Astrocyte (in vitro differentiated cells and primary cell): ENCODE measurements at places on chromosomes 3 and 15.

- DNase-seq, result no peak
These were observed 42.6 kb downstream of the HCN4 start for GRCh38 chr15:73326157-73326556.

DNA sequence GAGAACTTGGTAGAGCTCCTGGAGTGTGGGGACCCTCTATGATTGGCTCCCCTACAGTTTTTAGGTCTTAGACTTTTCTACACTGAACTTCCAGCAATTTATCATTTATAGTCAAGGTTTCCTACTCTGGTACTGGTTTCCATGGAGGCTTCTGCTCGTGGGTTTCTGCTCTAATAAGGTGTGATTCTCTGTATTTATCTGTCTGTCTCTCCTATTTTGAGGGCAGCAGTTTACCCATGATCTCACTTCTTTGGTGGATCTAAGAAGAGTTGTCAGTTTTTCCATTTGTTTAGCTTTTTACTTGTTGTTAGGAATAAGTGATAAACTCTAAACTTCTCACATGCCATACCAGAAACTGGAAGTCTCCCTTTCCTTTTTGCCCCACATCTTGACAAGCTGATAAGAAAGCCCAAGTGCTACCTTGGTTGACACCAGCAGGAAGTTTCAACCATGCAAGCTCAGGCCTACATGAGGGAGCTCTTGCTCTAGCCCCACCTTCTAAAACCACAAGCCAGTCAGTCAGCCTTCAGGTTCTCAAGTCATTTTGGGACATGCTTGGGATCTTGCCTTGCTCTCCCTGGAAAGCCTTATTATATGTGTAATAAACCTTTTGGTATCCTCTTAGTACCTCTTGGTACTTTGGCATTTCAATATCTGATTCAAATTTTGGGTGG lies 10.0 kb downstream of the TIMMDC1 start:
- no peak for DNase-seq

GRCh38 chr15:54836052-54836795 lies 360.5 kb downstream of the RSL24D1 start:
- DNase-seq, result no peak

- peak; percentile 42 for DNase-seq
These were observed 27.1 kb downstream of the TBC1D2B start for GRCh38 chr15:78050441-78050809.

DNA sequence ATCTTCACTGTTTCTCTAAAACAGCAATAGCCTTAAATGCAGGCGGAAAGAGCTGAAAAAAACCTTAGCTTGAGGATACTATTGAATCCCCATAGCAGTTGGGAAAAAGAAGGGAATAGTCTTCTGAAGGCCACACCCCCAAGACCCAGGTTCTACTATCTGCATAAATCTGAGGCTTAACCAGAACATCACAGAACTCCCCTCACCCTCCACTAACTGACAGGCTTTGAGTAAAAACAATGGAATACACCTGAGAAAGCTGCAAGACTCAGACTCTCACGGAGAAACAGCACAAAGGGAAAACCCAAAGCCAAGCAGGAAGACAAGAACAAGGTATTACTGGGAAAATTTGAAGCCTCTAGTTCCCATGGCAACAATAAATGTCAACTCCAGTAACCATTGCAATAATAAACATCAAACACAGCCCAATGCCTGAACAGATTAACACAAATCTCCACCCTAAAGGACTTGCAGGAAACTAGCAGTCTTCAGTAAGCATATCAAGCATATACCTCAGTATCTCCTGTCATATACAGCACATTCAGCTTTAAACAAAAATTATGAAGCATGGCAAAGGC lies 56.4 kb downstream of the TMCC1 start:
- DNase-seq, result no peak

GRCh38 chr15:37199545-37199944 lies 99.2 kb upstream of the MEIS2 start:
- no peak for DNase-seq

- peak; percentile 60 for DNase-seq
These were observed 11.9 kb upstream of the TM4SF4 start for GRCh38 chr3:149462581-149463011.

DNA sequence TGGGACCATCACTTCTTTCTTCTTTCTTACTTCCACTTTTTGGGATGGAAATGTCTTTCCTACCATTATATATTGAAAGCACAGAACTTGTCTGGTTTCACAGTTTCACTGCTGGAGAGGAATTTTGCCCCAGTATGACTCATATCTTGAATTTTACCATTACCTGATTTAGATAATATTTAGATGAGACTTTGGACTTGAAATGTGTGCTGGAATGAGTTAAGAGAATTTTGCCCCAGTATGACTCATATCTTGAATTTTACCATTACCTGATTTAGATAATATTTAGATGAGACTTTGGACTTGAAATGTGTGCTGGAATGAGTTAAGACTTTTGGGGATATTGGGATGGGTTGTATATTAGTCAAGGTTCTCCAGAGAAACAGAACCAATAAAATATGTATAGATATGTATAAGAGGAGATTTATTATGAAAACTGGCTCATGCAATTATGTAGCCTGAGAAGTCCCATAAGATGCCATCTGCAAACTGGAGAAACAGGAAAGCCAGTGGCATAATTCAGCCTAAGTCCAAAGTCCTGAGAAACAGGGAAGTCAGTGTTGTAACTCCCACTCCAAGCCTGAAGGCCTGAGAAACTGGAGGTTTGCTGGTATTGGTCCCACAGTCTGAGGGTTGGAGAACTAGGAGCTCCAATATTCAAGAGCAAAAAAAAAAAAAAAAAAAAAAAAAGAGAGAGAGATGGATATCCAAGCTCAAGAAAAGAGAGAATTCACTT lies 1029.2 kb downstream of the EPHA3 start:
- DNase-seq, result no peak

DNA sequence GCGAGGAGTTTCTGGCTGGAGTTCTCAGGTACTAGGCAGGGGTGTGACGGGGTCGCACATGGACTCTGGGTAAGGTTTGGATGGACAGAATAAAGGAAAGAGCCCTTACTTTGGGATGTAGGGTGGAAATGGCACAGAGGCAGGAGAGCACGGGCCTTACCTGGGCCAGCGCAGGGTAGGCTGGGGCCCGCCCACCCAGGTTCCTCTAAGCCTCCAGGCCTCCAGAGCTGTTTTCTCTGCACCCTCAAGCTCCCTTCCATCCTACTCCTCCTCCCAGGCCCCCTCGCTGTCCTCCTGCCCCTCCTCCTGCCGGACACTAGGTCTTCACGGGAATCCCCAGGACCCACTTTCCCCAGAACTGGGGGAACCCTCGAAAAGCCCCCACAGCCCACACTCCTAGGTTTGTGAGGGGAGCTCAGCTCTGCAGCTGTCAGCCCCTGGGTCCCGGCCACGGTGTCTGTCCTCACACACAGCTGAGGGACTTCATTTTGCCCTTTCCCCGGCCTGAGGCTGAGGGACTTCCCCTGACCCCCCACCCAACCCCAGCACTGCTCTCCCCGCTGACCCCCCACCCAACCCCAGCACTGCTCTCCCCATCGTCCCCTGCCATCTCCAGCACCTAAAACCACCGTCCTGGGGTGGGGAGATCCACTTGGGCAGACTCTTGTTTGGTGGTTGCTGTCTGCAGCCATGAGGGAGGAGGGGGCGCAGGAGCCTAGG lies 53.0 kb upstream of the PCSK6 start:
- no peak for DNase-seq

DNA sequence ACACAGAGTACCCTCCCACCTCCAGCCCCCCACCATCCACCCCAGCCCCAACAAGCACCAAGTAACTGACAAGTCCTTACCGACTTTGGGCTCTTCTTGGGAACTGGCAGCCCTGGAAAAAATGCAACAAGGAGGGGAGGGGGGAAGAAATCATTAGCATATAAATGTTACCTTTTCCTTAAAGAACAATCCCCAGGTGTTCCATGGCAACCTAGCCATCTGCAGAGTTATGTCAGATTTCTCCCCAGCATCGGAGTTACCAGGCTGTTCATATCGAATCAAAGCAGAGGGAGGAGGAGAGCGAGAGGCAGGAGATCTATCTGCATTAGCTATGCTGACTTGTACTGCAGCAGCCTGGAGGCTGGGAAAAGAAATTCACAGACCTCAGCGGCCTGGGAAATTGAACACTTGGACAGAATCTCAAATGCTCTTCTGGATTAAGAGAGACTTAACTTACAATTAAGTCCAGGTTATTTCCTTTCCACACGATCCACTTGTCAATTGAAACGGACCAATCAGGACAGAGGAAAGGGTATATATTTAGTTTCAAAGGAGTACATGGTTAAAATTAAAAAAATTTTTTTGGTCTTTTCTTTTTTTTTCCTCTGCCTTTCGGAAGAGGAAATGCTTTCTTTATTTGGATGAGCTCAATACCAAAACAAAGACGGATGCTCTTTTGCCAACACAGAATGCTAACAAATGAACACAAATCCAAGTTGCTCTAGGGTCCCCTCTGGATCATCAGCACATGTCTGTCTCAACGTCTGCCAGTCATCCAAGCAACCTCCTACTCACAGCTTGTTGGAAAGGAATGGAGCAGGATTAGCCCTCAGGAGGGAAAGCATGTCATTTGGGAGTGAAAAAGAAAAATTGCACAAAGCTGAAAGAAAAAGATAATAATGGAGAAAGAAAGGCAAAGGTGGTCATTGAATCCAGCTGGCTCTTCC lies 637.1 kb downstream of the MAGI1 start:
- DNase-seq, result no peak

- peak; percentile 93 for DNase-seq
These were observed 8.4 kb upstream of the HRH1 start for GRCh38 chr3:11145888-11146287.

- no peak for DNase-seq
These were observed 45.6 kb downstream of the ARNT2 start for GRCh38 chr15:80449825-80450224.

DNA sequence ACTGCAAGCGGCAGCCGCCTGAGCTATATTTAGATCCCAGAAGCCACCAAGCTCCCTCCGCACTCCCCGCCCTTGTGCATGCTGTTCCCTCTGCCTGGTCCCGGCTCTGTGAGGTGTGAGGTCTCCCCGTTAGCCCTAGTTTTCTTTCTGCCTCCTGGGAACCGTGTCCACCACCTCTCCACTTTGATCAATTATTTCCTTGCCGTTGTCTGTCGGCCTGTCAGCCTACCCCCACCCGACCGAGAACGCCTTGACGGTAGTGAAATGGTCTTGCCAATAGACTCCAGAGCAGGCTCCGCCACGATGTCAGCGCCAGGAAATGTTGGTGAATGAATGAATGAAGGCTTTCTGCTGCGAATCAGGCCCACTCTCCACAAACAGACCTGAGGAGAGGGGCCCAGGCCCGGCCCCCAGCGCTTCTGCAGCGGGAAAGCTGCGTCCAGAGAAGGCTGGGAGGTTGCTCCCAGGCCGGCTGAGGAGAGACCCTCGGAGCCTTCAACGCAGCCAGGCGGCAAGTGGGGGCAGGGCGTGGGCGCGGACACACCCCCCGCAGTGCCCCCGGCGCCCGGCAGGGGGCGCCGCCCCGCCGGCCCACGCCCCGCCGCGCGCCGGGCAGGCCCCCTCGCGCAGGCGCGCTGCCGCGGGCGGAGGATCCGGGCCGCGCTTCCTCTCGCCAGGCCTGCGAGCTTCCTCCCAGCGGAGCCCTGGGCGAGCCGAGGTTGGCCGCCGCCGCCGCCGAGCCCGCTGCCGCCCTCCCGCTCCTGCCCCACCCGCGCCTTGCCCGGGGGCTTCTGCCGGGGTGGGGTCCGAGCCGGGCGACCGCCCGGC lies at the start of gene CSK:
TSS of gene CSK (plus strand) at position 650 of the 828 bp plus-strand sequence. CDS start 16,218 bp downstream, outside the sequence.
- DNase-seq, result no peak

- DNase-seq, result peak; percentile 80
These were observed 526.4 kb downstream of the SOX2 start for GRCh38 chr3:182238126-182238525.

GRCh38 chr3:37015642-37016041 lies 22.3 kb downstream of the MLH1 start:
- no peak for DNase-seq

GRCh38 chr3:46896386-46896785 lies 18.9 kb downstream of the PTH1R start:
- no peak for DNase-seq

DNA sequence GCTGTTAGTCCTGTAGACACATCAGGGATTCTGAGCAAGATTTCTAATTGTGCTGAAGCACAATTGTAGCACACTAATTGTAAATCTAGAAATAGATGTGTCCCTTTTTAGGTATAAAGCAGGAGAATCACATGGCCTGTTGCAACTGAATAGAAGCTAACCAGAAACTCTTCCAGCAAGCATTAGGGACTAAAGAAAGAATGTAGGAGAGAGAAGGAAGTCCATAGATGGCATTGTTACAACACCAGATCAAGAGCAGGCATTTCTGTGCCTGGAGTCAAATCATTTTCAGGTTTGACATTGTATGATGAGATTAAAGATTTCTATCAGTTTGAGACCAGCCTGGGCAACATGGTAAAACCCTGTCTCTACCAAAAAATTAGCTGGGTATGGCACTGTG lies 27.4 kb downstream of the CALML4 start:
- peak; percentile 36 for DNase-seq

DNA sequence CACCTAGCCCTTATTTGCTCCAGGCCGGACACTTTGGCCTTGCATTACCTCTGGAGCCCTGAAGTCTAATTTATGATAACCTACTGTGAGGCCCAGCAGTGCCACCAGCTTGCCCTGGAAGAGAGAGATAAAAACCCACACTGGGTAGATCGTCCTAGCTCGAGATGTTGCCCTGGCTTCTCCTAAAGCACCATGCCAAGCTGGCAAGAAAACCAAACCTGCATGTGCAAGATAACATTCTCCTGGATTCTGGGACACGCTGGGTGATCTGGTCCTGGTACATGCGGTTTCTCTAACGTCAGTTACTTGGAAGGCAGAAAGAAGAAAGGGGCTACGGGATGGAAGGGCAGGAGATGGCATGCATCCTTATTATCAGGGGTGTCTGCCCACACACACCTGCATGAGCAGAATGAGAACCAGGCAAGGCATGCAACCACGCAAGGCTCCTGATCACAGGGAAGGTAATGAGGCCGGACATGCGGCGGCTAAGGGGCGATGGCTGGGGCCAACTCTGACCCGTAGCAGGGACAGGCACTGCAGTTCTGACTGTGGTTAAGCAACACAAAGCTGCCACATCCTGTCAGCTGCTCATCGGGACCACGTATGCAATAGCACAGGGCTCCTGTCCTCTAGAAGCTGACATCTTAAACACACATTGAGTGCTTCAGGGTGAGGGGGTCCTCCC lies 73.0 kb downstream of the OXNAD1 start:
- no peak for DNase-seq

DNA sequence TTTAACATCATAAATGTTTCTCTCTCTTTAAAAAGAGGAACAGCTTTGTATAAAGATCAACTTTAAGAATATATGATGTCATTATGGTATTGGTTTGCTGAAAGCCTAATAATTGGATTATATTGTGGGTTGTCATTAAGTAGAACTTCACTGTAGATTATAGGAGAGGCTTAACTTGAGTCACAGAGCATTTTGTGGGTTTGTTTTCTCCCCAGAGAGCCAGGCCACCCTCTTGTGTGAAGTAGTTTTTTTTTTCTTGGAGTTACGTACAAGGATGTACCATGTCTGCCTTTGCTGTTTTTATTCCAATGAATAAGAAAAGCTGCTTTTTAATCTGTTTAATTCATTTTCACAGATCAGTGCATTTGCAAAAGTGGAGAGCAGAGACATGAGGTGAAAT lies 354.8 kb upstream of the TBL1XR1 start:
- no peak for DNase-seq

GRCh38 chr15:57118013-57118799 lies 199.8 kb downstream of the TCF12 start:
- peak; percentile 53 for DNase-seq
